NCI-H2107 (cell line): ENCODE measurements at places on chromosomes 2 and 18.

- DNase-seq, result no peak
Measured at GRCh38 chr2:40177366-40177765, 274.5 kb downstream of the SLC8A1 start.

- DNase-seq, result no peak
Measured at GRCh38 chr18:26448714-26449159, 99.6 kb downstream of the KCTD1 start.

DNA sequence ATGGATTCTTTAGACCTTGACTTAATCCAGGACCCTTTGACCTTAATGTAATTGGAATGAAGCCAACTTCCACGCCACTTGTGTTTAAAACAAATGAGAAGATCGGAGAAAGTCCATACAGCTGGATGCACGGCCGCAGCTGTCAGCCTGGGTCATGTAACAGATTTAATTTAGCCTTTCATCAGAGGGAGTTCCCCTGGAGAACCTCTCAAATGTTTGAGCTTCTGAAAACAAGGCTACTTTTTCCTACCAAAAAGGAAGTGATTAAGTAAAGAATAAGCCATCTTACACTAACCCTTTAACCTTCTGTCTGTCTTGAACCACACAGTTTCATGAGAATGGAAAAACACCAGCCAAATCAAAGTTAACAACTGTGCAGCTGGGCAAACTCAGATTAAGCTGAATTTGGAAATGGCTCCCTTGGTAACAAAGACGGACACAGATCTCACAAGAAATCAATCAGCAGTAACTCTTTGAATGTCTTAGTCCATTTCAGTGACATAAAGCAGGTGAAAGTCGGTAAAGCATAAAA is 103.6 kb downstream of the DOCK10 start:
- no peak for DNase-seq

DNA sequence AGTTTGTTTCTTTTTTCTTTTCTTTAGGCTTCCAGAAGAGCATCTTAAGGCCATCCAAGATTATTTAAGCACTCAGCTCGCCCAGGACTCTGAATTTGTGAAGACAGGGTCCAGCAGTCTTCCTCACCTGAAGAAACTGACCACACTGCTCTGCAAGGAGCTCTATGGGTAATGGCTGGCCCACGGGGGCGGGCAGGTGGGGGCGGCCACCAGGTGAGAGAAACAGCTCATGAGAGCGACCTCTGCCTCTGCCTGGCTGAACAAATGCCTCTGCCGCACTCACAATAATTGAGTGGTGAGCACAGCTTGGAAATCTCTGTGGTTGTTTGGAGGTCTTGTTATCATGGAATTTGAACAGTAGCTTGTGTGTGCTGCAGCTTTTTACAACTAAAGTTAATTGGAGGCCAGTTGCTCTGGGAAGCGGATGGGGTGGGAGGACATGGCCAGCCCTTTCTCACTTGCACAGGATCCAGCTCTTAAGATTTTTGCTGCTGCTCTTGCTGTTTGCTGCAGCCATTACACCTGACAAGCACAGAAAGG is 70.4 kb downstream of the INPP5D start:
- DNase-seq, result no peak

DNA sequence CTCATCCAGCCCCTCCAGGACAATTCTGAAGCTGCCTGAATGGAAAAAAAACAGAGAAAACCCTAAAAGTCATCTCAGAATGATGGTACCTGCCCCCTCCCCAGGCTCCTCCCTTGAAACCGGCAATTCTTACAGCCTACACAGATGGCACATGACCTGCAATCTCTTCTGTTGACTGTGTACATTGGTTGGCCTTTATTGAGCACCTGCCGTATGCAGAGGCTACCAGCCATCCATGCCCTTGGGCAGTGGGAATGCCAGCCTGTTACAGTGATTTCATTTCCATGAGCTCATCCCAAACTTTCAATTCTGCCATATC is 57.1 kb downstream of the EMX1 start:
- DNase-seq, result no peak

DNA sequence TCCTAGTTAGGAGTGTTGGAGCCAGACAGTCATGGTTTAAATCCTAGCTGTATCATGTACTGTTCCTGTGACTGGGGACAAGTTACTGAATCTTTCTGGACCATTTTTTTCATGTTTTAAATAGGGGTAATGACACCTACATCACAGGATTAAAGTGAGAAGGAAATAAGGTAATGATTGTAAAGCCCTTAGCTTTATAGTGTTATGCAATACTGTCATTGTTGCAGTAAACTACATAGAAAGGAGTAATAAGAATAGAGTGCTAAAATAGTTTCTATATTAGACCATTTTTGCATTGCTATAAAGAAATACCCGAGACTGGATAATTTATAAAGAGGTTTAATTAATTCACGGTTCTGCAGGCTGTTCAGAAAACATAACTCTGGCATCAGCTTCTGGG is 14.5 kb downstream of the AGPS start:
- no peak for DNase-seq

- no peak for DNase-seq
Measured at GRCh38 chr2:24353364-24353763, 7.0 kb downstream of the ITSN2 start.

DNA sequence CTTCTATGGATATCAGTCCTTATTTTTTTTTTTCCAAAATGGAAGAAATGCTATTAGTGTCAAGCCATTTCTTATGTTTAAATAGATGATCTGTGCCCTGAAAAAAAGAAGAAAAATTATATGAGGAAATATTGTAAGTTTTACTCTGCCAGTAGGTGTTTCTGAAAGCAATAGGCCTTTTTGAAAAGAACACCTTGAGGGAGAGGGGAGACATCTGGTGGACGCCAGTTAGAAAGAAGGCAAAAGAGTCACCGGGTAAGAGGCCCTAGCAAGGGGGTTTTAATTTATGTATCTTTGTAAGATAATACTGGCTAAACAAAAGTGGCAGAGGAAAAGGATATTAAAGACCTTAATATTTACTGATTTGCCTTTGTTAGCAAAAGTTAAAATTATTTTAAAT is 56.1 kb downstream of the DYNAP start:
- DNase-seq, result no peak

DNA sequence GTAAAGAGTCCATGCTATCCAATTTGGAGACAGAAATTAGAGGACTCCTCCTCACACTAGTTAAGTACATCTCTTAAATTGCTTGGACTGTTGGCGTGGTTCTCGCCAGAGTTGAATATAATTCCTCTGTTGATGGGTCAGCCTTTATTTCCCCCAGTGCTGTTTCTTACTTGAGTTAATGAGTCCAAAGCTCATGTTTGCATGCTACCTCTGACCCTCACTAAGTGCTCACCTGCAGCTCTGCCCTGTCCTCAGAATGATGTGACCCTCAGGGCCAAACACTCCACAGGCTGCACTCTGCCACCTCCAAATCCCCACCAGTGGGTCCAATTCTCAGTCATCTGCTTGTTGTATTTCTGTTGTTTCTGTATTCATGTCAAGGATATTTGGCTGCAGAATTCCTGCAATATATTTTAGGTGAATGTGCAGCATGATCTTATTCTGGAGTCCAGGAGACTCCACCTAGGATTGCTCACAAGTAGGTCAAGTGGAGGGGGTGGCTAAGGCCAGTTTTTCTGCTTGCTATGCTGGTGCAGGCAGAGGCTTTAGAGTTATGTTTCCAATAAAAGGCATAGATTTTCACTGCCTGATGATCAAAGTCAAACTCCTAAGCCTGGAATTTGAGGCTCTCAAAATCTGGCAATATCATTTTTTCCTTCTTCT is 37.8 kb downstream of the RDH14 start:
- DNase-seq, result no peak
